ENCODE measurements at places on chromosomes 2 and 18. TPM values are rescaled to one million over a fixed set of nuclear protein-coding genes. Genes with fewer than 3 reads are reported as not detected.
A peak's percentile ranks its signal among the peaks of the same experiment; 100 is the strongest.

UGT1A10 gene
- total RNA-seq = not detected

DNA sequence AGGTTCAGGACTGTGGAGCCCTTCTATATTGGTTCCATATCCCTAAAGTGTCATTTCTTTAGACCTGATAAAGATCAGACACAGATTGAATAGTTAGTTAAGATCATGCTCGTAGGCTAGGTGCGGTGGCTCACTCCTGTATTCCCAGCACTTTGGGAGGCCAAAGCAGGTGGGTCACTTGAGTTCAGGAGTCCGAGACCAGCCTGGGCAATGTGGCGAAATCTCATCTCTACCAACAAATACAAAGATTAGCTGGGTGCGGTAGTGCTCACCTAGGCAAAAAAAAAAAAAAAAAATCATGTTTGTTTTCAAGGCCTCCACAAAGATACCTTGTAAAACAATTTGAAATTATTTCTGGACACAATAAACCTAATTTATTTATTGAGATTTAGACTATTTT, 4.6 kb upstream of the ANKAR start:
- no peak for DNase-seq

DNA sequence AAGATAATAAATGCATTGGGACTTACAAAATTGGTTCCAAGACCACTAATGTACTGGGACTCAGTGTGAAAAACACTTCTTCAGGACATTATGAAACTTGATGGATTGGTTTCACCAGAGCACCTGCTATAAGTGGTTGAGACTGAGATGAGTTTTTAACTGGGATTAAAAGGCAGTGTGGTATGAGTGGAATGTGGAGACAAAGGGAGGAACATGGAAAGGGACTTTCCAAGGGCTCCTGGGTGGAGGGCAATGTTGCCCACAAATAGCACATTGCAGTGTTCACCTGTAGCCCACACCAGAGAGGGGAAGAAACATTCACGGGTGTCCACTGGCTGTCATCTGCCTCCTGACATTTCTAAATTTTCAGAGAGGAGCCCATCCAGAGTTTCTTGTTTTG, 253.3 kb upstream of the TANK start:
- DNase-seq = no peak

GRCh38 chr2:237869343-237870102, 10.1 kb downstream of the RAMP1 start:
- no peak for DNase-seq

- DNase-seq = no peak
Observed at GRCh38 chr2:232959139-232959538, 53.9 kb downstream of the NGEF start.

DNA sequence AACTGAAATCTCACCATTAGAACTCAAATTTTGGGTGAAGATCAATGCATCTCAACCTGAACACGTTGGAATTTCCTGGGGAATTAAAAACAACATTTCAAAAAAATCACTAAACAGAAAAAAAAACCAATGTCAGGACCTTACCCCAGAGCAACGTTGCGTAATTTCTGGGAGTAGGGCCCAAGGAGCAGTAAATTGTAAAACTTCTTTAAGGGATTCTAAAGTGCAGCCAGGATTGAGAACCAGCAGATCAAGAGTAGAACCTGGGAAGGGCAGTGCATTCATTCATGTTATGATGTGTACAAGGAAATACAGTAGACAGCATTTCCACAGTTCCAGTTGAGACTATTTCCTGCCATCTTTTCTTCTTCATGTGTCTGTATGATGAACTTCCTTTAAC, 56.9 kb downstream of the RHBDD1 start:
- no peak for DNase-seq

DNA sequence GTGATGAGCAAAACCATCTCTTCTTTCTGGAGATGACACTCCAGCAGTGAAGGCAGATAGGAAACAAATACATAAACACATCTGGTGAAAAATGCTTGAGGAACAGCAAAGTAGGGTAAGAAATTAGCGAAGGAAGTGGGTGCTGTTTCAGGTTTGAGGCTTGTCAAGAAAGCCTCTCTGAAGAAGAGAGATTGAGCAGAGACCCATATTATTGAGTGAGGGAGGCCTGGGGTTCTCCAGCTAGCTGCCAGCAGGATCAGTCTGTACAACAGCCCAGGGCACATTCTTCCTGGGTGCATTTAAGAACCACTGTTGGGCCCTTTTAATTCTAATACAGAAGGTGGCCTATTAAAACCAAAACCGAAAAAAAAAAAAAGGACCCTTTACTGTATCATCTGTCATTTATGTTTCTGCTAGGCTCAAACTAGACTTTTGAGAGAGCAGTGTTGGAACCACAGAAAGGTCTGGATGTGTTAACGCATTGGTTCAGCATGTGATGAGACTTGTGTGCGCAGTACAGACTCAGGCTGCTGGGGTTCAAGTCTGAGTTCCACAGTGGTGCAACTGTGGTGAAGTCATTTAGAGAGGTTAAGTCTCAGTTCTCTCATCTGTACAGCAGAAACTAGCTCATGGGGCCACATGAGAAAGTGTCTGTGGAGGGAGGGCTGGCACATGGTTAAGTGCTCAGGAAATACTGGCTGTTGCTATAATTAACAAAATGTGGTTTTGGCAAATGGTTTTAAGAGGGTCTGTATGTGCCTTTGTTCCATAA, 28.9 kb downstream of the MGAT5 start:
- no peak for DNase-seq

DNA sequence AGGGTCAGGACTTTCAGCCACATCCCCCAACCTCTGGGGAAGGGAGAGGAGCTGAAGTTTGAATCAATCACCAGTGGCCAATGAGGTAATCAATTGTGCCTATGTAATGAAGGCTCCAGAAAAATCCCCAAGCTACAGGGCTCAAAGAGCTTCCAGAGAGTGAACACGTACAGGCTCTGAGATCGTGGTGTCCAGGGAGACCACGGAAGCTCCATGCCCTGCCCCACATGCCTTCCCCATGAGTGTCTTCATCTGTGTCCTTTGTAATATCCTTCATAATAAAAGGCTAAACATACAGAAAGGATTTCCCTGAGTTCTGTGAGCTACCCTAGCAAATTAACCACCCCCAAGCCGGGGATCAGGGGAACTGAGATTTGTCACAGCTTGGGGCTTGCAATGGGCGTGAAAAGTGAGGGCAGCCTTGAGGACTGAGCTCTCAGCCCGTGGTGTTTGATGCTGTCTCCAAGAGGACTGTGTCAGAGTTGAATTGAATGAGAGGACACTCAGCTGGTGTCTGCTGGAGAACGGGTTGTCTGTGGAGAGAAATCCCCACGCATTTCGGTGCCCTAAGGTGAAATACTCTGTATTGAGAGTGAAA, 25.5 kb upstream of the TUBB6 start:
- DNase-seq = peak; percentile 82

- DNase-seq = no peak
Observed at GRCh38 chr2:143758629-143759330, 629.6 kb downstream of the ARHGAP15 start.

GRCh38 chr18:6781142-6781714, 51.7 kb downstream of the ARHGAP28 start:
- no peak for DNase-seq

DNA sequence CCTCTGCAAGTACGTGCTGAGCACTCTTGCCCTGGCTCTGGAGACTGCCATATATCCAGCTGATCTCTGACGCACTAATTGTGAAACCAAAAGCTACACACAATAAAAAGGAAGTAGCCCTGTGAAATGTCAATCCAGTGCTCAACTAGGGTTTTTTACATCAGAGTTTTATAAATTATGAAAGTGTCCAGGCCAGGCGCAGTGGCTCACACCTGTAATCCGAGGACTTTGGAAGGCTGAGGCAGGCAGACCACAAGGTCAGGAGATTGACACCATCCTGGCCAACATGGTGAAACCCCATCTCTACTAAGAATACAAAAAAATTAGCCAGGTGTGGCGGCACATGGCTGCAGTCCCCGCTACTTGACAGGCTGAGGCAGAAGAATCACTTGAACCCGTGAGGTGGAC, 24.5 kb upstream of the PEX13 start:
- no peak for DNase-seq
